Activated naive CD4-positive, alpha-beta T cell treated with anti-CD3 and anti-CD28 coated beads for 36 hours (primary cell): ENCODE measurements at places on chromosomes 3 and 15. TPM values are rescaled to one million over a fixed set of nuclear protein-coding genes. Genes with fewer than 3 reads are reported as not detected.

Gene FSTL1
- total RNA-seq: 0.40 TPM

GRCh38 chr3:58334013-58334321 is 1.3 kb downstream of the PXK start:
- no peak for DNase-seq

GRCh38 chr3:100880072-100880471 is 113.1 kb downstream of the ABI3BP start:
- no peak for DNase-seq

Gene KNL1
- 31.0 TPM for total RNA-seq

Gene ZDHHC23
- total RNA-seq: 5.4 TPM

GRCh38 chr3:125211523-125212090 is 941 bp downstream of the SLC12A8 start:
- DNase-seq: no peak

GRCh38 chr15:56232058-56232457 is 11.6 kb downstream of the RFX7 start:
- peak; percentile 8 for DNase-seq

Gene TSPAN3
- total RNA-seq: 24.9 TPM

GRCh38 chr3:64621726-64622395 is 65.9 kb downstream of the ADAMTS9 start:
- DNase-seq: no peak

- DNase-seq: no peak
Measured at GRCh38 chr15:28019594-28020309, 79.4 kb downstream of the OCA2 start.

Gene CLSTN2
- not detected for total RNA-seq

- DNase-seq: no peak
Measured at GRCh38 chr15:84082739-84083138, 152.8 kb upstream of the GOLGA6L4 start.

Gene CEP70
- total RNA-seq: 16.3 TPM

GRCh38 chr3:135127946-135128470 is 332.9 kb downstream of the EPHB1 start:
- DNase-seq: no peak

- DNase-seq: peak; percentile 20
Measured at GRCh38 chr15:29449136-29449535, 179.5 kb upstream of the NSMCE3 start.
